ENCODE measurements at places on chromosomes 1 and 21. TPM values are rescaled to one million over a fixed set of nuclear protein-coding genes. Genes with fewer than 3 reads are reported as not detected.

- no peak for DNase-seq
These were observed 19.2 kb downstream of the S100A7 start for GRCh38 chr1:153441238-153441755.

DNA sequence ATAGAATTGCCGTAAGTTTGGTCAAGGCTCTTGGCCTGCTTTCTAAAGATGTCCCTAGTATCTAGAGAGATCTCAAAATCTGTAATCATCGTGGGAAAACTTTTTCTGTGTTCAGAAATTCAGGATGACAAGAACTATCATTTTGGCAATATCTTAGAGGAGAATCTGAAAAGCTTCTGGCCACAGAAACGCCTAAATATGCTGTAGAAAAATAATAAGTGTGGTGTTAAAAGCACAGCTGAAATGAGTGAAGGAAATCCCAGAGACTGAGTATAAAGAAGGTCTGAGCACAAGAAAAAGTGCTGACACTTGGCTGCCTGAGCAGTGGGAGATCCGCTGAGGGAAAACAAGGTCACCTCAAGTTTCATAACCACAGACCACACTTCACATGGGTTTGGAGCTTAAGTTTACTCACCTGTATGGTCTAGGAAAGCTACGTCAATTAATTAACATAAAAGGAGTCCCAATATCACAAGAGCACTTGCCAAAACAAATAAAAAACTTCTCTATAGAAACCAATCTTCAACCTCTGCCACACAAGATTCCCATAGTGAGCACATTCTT is 235.2 kb upstream of the IRF2BP2 start:
- DNase-seq = peak; percentile 64

The SH2D2A gene
- total RNA-seq = 193 TPM

The MAB21L3 gene
- total RNA-seq = not detected

DNA sequence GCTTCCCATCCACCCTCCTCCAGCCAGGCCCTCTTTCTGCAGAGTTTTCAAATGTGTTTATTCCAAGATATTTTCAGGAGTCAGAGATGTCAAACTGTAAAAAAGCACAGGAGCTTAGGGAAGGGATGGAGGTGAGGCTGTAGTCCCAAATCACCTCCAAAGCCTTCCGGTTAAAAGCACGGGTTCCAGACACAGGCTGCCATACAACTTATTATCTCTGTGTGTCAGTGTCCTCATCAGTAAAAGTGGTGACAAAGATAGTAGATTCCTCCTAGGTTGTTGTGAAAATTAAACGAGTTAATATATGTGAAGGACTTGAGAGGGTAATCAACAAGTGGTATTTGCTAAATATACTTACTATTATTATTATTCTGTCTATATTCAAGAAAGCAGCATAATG is 15.1 kb downstream of the S100A7A start:
- no peak for DNase-seq

DNA sequence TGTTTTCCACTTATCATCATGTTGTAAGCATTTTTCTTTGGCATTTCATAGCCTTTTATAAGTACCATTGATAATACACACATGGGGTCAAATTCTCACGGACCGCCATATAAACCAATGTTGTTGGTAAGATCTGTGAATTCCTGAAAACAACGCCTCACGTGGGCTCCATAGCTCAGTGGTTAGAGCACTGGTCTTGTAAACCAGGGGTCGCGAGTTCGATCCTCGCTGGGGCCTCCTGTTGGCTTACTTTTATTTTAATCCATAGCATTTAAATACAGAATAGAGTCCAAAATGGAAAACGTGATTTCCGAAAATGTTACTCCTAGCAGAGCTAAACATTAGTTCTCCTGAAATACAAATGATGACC is 83.1 kb downstream of the HHIPL2 start:
- DNase-seq = peak; percentile 61

- DNase-seq = no peak
These were observed 71.0 kb downstream of the FOXD2 start for GRCh38 chr1:47508702-47509431.

- no peak for DNase-seq
These were observed 57.8 kb downstream of the BCAR3 start for GRCh38 chr1:93623875-93624274.

- no peak for DNase-seq
These were observed 52.2 kb downstream of the YARS1 start for GRCh38 chr1:32764826-32765569.

The AXDND1 gene
- 0.58 TPM for total RNA-seq

The KRTAP21-2 gene
- total RNA-seq = not detected

GRCh38 chr1:42168391-42168670 is 3.8 kb upstream of the GUCA2A start:
- no peak for DNase-seq

The S100B gene
- total RNA-seq = not detected

The ITLN2 gene
- total RNA-seq = not detected

The SOD1 gene
- total RNA-seq = 206 TPM

- DNase-seq = peak; percentile 50
These were observed at the start of gene LBR for GRCh38 chr1:225427235-225428067. Gene LBR (minus strand): TSS chr1:225428038. CDS start chr1:225424075, 3,963 bp downstream.

DNA sequence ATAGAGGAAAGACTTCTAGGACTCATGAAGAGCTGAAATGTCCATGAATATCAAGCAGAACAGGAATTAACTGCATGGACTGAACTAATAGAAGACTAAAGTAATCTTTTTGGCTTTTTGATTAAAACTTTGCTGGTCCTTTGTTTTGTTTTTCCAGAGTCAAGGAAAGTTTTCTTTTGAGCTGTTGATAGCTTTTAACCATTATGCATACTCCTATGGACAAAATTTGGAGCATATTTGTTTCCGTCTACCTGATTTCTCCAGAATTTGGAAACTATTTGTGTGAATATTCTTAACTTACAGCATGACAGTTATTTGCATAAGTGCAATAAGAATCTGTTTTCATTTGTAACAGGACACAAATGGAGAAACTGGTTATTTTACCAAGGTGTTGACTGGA is 24.5 kb upstream of the CYP4B1 start:
- no peak for DNase-seq

DNA sequence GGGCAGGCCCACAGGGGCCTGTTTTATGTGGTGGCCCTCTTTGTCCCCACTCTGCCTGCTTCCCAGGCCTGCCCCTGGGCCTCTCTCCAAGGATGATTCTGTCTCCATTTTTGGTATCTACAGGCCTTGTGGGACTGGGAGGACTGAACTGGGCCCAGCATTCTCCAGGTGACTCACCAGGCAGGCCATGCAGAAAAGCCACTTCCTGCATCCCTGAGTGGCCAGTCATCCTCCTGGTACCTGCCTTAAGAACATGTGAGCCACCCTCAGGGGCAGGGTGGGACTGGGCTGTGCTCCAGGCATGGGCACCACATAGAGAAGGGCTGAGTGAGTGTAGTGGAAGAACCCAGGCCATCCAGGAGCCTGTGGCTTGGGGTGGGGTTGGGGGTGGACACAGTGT is 20.0 kb upstream of the BCAR3 start:
- peak; percentile 36 for DNase-seq

DNA sequence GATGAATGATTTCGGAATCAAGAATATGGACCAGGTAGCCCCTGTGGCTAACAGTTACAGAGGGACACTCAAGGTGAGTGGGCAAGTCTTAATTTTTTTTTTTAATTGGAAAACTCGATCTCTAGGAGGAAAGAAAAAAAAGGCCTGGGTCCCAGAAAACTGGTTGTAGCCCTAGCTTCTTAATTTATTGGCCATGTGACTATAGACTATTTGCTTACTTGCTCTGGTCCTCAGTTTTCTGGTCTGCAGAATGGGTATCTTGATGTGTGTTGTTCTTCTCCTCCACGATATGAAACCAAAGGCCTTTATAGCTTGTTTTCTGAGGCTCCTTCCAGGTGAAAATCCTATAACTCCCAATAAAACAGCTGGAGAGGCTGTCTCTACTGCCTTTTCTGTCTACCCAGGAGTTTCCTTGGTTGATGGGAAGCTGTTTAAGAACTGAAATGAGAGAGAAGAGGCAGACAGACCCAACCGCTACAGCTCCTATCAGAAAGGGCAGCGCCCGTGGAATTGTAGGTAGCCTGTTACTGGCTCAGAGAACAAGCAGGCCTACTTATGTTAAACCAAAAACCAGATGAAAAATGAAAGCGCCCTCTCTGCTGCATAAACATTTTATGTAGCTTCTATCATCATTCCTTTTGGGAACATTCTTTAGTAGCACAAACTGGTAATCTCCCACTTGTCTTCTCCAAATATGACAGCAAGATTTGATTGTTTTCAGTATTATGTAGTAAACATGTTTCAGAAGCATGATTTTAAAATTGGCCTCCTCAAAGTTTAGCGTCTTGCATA is 4.5 kb downstream of the ETS2 start:
- no peak for DNase-seq

The LCE1A gene
- not detected for total RNA-seq

The GPR37L1 gene
- total RNA-seq = not detected

The CLIC6 gene
- total RNA-seq = not detected

DNA sequence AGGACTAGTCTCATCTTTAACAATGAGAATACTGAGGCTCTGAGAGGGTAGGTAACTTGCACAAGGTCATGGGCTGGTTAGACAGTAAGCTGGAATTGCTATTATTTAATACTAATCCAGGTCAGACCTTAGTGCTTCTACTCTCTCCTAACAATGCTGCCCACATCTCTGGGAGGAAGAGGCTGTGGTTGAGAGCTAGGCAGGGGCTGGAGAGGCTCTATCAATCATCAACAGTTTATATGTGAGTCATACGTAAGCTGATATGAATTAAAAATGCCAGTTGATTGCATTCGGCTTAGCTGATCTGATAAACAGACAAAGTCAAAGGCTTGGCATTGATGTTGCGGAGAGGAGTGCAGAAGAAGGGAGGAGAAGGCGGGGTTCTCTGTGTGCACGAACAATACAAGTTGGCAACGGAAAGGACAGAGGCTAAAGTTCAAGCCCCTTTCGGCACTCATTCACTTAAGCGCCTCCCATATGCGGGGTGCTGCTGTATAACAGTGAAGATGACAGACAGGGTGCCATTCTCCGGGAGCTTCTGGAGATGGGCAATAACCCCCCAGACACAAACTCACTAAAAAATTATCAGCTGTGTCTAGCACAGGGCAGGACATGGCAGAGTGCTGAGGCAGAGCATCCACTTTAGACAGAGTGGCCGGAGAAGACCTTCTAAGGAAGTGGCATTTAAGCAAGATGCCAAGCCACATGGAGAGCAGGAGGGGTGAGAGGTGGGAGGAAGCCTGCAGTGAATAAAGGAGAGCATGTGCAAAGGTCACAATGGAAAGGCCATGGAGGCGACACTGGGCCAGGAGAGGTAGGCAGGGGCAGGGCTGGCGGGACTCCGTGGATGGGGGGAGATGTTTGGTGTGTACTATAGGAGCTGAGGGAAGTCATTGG is 195.2 kb downstream of the ZSCAN20 start:
- no peak for DNase-seq

GRCh38 chr1:182329471-182329870 is 62.1 kb downstream of the GLUL start:
- no peak for DNase-seq
